ENCODE measurements at places on chromosomes 5 and 9.

- no peaks in the 10 kb centered on the region for H3K36me3 ChIP-seq
- H3K27ac ChIP-seq, result no peak overlapping the region
Observed at GRCh38 chr5:5752844-5753243, 330.4 kb downstream of the ICE1 start.

GRCh38 chr5:116115163-116115562 lies 30.3 kb downstream of the COMMD10 start:
- H3K4me3 ChIP-seq, result no peak overlapping the region
- H3K27ac ChIP-seq, result no peak overlapping the region
- DNase-seq, result no peak
- H3K27me3 ChIP-seq, result no peaks in the 10 kb centered on the region
- peaks cover 11% of the 10 kb centered on the region for H3K36me3 ChIP-seq

DNA sequence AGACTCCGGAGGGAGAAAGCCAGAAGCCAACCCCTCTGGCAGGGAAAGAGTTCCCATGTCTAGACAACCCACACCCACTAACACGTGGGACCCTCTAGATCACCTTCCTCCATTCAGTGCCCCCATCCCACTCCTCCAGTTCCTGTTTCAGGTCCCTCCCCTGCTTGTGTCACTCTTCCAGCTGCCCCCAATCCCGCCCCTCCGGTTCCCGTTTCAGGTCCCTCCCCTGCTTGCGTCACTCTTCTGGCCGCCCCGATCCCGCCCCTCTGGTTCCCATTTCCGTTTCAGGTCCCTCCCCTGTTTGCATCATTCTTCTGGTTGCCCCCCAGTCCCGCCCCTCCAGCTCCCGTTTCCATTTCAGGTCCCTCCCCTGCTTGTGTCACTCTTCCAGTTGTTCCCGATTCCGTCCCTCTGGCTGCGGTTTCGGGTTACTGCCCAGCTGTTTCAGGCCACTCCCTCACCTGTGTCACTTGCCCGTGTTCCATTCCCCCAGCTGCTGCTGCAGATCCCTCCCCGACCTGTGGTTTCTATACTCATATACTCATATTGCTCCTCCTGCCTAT lies 64.8 kb upstream of the RANBP6 start:
- peaks cover 17% of the 10 kb centered on the region for H3K27me3 ChIP-seq
- peak overlapping the region; percentile 96 for H3K4me3 ChIP-seq
- DNase-seq, result peak; percentile 52
- H3K27ac ChIP-seq, result peak overlapping the region; percentile 90

DNA sequence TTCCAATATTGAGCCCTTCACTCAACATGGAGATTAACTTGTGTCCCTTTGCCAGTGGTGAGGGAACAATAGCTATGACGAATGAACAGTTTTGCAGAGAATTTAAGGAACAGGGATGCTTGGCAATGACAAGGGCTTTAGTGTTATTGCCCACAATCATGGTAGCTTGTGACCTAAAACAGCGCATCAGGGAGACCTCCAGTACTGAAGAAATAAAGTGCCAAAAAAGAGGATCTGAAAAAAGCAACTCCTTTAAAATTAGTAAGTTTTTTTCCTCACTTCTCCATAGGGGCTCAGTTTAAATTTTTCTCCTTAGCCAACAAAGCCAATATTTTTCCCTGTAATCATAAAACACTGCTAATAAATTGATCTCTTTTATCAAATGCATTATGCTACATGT lies 41.8 kb upstream of the PAM start:
- H3K4me3 ChIP-seq, result no peak overlapping the region

DNA sequence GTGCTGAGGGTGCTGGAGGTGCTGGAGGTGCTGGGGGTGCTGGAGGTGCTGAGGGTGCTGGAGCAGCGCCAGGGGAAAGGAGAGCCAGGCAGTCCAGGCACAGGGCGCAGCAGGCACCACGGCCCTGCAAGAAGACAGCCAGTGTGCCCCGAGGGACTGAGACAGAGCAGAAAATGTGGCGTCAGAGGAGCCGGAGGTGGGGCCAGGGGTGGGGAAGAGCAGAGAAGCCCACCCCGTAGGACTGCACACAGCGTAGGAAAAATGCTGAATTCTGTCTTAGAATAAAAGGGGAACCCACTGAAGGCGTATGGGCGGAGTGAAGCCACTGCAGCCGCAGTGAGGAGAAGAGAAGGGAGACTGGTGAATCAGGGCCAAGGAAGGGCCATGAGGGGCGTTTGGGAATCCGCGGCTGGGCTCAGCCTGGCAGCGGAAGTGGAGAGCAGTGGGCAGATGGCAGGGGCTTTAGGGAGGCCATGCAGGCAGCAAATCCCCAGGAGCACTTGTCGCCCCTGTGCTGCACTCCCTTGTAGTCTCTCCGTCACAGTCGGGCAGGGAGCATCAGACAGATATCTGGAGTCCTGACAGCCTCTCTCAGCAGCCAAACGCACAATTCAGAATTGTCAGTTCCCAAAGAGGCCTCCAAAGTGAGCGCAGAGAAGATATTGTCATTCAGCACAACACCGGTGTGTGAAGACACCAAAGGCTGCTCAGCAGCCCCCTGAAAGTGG lies 35.9 kb upstream of the LECT2 start:
- no peak for DNase-seq
- H3K36me3 ChIP-seq, result no peaks in the 10 kb centered on the region
- no peak overlapping the region for H3K27ac ChIP-seq
- peaks cover 41% of the 10 kb centered on the region for H3K27me3 ChIP-seq
- H3K4me3 ChIP-seq, result no peak overlapping the region
- no peaks in the 10 kb centered on the region for H3K4me1 ChIP-seq

GRCh38 chr5:165602529-165602928 lies 2097.1 kb downstream of the MAT2B start:
- no peak overlapping the region for H3K27ac ChIP-seq
- H3K4me1 ChIP-seq, result no peaks in the 10 kb centered on the region
- H3K27me3 ChIP-seq, result no peaks in the 10 kb centered on the region

- no peaks in the 10 kb centered on the region for H3K27me3 ChIP-seq
- peak overlapping the region; percentile 92 for H3K27ac ChIP-seq
- no peak for DNase-seq
- peak overlapping the region; percentile 49 for H3K4me3 ChIP-seq
Observed at GRCh38 chr5:150399524-150400211, 13.0 kb downstream of the CD74 start.

- H3K27ac ChIP-seq, result no peak overlapping the region
- H3K4me1 ChIP-seq, result no peaks in the 10 kb centered on the region
- H3K4me3 ChIP-seq, result no peak overlapping the region
- no peaks in the 10 kb centered on the region for H3K36me3 ChIP-seq
- DNase-seq, result no peak
- no peaks in the 10 kb centered on the region for H3K27me3 ChIP-seq
Observed at GRCh38 chr5:87850843-87851242, 417.8 kb downstream of the TMEM161B start.

DNA sequence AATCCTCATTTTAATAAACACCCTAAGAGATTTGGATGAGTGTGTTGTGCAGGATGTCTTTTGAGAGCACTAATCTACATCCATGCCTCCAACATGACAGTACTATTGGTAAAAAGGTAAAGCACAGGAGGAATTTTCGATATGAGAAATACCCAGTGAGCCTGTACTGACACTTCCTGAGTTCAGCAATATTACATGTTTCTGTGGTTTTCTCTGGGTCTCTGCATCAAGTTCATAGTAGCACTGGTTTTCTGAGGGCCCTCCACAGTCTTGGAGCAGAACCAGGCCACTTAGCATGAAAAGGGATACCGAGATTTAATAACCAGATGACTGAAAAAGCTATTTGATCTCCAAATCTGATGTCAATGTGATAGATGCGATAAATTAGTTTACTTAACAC lies 524.1 kb downstream of the TMEM38B start:
- H3K36me3 ChIP-seq, result no peaks in the 10 kb centered on the region
- no peak for DNase-seq
- H3K4me3 ChIP-seq, result no peak overlapping the region
- no peak overlapping the region for H3K27ac ChIP-seq
- no peaks in the 10 kb centered on the region for H3K27me3 ChIP-seq
- H3K4me1 ChIP-seq, result no peaks in the 10 kb centered on the region

DNA sequence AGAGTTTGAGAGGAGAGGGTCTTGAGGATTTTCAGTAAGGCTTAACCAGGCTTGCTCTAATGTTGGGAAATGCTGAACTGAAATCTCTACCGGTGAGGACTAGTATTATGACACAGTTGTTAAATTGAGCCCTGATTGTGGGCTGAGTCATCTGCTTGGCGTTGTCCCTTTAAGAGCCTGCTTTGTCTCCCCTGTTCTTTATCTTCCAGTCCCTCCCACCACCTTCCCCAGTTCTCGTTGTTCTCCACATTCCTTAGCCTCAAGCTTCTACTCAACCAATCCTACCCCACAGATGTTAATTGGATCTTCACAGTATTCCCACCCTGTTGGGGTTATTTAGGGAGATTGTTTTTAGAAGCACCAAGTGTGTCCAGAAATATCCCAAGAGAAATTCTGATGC lies 57.6 kb downstream of the ANKRD55 start:
- DNase-seq, result no peak
- H3K36me3 ChIP-seq, result peaks cover 4% of the 10 kb centered on the region
- H3K27ac ChIP-seq, result no peak overlapping the region
- H3K4me3 ChIP-seq, result no peak overlapping the region
- H3K4me1 ChIP-seq, result peaks cover 3% of the 10 kb centered on the region

- DNase-seq, result no peak
- no peaks in the 10 kb centered on the region for H3K4me1 ChIP-seq
- H3K4me3 ChIP-seq, result no peak overlapping the region
- H3K27ac ChIP-seq, result no peak overlapping the region
- H3K36me3 ChIP-seq, result peaks cover 10% of the 10 kb centered on the region
- peaks cover 38% of the 10 kb centered on the region for H3K27me3 ChIP-seq
Observed at GRCh38 chr5:61811052-61811451, 479.0 kb downstream of the ZSWIM6 start.
